NCI-H345 (cell line): ENCODE measurements at places on chromosomes 16 and 17.

DNA sequence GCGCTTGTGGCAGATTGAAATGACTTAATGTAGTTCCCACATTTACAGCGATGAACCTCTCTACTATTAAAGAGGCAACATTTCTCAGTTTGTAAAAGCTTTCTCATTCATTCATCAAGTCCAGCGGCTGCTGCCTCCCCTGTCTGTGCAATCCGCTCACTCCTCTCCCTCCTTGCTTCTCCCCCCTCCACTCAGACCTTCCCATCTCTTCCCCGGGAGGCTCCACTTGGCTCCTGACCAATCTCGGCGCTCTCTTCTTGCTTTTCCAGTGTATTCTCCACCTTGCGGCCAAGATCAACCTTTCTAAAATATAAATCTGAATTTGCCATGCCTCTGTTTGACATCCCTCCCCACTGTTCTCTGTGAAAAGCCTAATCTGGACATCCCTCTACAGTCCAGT lies 117.5 kb downstream of the ASIC2 start:
- DNase-seq: no peak

GRCh38 chr16:11994143-11995119 lies 17.9 kb downstream of the SNX29 start:
- no peak for DNase-seq

DNA sequence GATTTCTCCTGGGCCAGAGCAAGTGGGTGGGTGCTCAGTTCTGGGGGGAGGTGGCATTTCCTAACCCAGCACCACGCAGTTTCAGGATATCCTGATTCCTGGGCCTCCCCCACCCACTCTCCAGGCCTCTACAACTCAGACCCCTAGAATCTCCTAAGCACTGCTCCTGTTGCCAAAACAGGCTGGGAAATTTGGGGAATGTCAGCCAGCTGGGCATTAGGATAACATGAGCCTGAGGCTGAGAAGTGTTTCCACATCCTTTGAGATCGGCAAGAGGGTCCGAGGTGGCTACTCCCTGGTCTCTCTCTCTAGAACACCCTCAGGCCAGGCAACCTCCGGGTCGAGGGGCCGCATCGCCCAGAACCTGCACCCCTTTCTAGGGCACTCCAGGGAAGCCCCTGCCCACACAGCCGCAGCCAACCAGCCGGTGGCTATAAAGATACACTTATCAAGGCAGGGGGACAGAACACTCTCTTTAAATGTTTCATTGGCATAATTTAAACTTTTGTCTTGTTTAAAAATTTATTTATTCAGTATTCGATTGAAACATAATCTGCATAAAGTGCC lies 23.6 kb downstream of the TBC1D16 start:
- no peak for DNase-seq

DNA sequence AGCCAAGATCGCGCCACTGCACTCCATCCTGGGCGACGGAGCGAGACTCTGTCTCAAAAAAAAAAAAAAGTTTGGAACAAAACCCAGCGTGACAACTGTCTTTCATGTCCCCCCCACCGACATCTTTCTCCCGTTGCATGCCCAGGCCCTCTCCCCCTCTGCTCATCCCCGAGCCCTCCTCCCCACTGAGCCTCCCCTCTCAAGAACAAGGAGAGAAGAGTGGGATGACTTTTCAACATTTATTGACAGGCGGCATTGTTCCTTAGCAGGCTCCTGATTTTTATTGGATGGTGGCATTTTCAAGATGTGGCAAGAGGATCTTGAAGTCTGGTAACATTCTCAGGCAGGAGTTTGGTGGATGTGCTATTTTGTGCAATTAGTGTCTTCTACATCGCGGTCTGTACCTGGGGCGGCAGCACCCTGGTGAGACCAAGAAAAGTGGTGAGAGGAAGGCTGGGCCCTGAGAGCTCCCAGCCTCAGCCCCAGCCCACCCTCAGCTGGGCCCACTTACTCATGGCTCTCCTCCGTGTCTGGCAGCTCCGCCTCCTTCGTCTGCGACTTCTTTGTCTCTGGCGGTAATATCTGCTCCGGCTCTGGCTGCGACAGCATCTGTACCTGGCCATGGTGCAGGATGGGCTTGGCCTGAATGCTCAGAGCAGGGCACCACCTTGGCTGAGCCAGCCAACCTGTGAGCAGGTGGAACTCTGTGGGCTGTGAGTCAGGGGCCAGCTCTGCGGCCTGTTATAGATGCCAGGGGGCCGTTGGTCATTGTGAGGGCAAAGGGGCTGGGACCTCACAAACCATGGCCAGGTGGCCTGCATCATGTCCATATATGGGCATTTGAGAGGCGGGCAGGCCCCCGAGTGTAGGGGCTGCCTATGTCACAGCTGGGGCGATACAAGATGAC lies at the start of gene PRM1:
PRM1 (minus strand) TSS at position 715 of the 907 bp plus-strand sequence; CDS start at position 623, 92 bp downstream.
- no peak for DNase-seq

DNA sequence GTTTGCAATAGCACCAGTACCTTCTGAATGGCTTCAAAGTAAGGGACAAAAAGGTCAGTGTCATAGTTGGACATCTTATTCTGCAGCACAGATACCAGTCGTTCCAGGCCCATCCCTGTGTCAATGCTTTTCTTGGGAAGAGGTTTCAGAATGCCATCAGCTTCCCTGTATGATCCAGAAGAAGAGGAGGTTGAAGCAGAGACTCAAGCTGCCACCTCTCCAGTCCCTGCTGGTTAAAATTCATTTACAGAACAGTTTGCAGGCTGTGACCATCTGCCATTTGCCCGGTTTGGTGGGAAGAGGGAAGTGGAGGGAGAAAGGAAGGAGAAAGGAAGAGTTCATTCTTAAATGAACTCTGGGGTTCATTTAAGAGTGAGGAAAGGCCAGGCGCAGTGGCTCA lies 18.4 kb upstream of the EXOSC6 start:
- no peak for DNase-seq

DNA sequence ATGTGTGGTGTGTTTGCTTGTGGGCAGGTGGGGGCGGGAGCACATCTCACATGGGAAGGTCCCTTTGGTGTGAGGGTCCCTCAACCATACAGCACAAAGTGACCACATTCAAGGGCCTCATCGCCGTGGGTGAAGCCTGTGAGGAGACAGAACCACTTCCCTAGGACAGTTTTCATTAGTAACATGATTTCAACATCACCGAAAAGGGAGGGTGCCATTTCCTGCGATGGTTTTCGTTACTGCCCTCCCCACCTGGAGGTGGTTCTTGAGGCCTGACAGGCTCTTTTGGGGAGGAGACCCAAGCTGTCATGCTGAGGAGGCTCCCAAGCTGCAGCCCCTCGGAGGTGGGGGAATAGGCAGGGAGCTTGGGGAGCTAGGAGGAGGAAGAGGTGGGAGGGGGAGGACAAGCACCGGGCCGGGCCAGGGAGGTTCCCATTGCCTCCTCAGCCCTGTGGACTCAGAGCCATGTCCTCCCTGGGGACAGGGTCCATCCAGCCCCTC lies 9.5 kb downstream of the CD300LB start:
- no peak for DNase-seq

DNA sequence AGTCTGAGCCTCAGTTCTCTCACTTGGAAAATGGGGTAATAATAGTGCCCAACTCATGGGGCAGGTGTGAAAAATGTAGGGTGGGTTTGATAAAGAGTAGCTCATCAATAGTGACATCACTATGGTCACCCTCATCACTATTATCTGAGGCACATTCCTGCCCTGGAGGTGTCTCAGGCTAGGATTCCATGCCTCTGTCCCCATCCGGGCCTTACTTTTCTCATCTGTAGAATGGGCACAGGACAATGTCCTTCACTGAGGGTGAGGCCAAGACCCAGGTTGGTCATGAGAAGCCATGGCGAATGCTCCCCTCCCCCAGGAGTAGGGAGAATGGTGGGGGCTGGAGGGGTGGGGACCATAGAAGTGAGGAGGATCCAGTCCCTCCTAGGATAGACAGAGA lies 30.5 kb downstream of the MYO15A start:
- DNase-seq: no peak
